Panc1 (cell line): ENCODE measurements at places on chromosomes 2 and 18. TPM values are rescaled to one million over a fixed set of nuclear protein-coding genes. Genes with fewer than 3 reads are reported as not detected.

GRCh38 chr2:173496746-173497145 lies 142.1 kb downstream of the CDCA7 start:
- no peak for DNase-seq
- H3K27me3 ChIP-seq = no peaks in the 10 kb centered on the region

The RBFA gene
- total RNA-seq = 83.1 TPM

GRCh38 chr2:204472375-204472774 lies 72.9 kb upstream of the PARD3B start:
- no peaks in the 10 kb centered on the region for H3K4me1 ChIP-seq
- H3K4me3 ChIP-seq = no peak overlapping the region
- no peaks in the 10 kb centered on the region for H3K36me3 ChIP-seq

The ZNF521 gene
- 0.15 TPM for total RNA-seq

- no peak overlapping the region for H3K4me3 ChIP-seq
- no peaks in the 10 kb centered on the region for H3K36me3 ChIP-seq
These were observed 273.3 kb downstream of the PTPRM start for GRCh38 chr18:7840411-7840810.

GRCh38 chr2:95333888-95334338 lies 36.8 kb downstream of the KCNIP3 start:
- H3K36me3 ChIP-seq = no peaks in the 10 kb centered on the region
- H3K4me3 ChIP-seq = no peak overlapping the region; the same call in 1 of the 2 replicates
- peaks cover 36% of the 10 kb centered on the region for H3K4me1 ChIP-seq
- H3K27ac ChIP-seq = peak overlapping the region; percentile 82
- H3K27me3 ChIP-seq = no peaks in the 10 kb centered on the region

DNA sequence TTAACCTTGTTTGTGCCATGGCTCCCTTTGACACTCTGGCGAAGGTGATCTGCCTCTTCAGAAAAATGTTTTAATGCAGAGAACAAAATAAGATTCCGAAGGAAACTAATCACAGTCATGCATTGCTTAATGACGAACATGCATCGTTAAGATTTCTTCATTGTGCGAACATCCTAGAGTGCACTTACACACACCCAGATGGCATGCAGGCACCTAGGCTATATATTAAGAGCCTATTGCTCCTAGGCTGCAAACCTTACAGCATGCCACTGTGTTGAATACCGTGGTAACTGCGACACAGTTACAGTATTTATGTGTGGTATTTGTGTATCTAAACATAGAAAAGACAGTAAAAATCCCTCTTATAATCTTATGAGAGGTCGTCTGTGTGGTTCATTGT lies 8.3 kb downstream of the ASAP2 start:
- no peaks in the 10 kb centered on the region for H3K36me3 ChIP-seq
- DNase-seq = no peak
- H3K4me1 ChIP-seq = peaks cover 89% of the 10 kb centered on the region
- no peaks in the 10 kb centered on the region for H3K27me3 ChIP-seq

The TUBA3E gene
- total RNA-seq = not detected

The TUBB8B gene
- total RNA-seq = not detected

The RNF125 gene
- total RNA-seq = 0.57 TPM
